ENCODE measurements at places on chromosomes 4 and X.

DNA sequence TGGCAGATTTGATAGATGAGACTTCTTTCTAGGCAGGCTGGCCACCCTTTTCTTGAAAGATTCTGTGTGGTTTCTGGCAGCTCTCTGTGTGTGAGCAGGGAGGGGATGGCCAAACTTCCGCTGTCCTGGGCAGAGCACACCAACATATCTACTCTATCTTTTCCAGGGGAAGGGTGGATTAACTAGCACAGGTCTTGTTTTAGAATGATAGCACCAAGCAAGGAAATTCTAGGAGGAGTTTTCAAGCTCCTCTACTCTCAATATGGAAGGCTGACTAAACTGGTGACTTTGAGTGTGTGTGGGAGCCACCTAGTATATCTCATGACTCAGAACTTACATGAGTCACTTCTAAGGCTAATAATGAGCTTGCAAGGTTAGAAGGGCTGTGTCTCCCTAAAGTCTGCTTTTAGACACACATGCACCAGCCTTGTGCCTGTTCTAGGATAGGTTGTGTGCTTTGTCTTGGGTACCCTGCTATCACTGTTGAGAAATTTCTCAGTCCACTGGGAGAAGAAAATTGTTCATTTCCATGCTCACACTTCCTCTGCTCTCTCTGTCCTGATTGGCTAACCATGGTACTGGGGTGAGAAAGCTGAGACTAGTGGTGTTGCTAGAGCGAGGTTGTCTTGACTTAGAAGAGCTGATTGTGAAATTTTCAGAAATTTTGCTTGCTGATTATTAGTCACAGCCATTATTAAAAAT lies 72.9 kb downstream of the YIPF6 start:
- peak; percentile 16 for DNase-seq

DNA sequence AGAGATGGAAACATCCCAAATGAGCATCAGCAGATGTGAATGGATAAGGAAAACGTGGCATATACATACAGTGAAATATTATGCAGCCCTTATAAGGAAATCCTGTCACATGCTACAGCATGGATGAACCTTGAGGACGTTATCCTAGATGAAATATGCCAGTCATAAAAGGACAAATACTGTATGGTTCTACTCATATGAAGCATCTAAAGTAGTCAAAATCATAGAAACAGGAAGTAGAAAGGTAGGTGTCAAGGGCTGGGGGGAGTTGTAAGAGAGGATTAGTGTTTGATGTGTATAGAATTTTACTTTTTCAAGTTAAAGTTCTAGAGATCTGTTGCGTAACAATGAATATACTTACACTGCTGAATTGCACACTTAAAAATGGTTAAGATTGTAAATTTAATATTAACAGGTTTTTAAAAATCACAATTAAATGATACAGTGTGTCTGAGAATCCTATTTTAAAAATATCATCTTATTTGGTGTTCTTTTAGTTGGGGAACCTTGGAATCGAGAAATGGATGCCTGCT lies 58.5 kb downstream of the KDM6A start:
- no peak for DNase-seq

- no peak for DNase-seq
Measured at GRCh38 chrX:39318506-39319343, 517.5 kb downstream of the MID1IP1 start.

GRCh38 chrX:1300449-1300848 lies 31.8 kb downstream of the CSF2RA start:
- no peak for DNase-seq

- DNase-seq: peak; percentile 12
Measured at GRCh38 chr4:183840311-183840710, 64.8 kb upstream of the STOX2 start.

DNA sequence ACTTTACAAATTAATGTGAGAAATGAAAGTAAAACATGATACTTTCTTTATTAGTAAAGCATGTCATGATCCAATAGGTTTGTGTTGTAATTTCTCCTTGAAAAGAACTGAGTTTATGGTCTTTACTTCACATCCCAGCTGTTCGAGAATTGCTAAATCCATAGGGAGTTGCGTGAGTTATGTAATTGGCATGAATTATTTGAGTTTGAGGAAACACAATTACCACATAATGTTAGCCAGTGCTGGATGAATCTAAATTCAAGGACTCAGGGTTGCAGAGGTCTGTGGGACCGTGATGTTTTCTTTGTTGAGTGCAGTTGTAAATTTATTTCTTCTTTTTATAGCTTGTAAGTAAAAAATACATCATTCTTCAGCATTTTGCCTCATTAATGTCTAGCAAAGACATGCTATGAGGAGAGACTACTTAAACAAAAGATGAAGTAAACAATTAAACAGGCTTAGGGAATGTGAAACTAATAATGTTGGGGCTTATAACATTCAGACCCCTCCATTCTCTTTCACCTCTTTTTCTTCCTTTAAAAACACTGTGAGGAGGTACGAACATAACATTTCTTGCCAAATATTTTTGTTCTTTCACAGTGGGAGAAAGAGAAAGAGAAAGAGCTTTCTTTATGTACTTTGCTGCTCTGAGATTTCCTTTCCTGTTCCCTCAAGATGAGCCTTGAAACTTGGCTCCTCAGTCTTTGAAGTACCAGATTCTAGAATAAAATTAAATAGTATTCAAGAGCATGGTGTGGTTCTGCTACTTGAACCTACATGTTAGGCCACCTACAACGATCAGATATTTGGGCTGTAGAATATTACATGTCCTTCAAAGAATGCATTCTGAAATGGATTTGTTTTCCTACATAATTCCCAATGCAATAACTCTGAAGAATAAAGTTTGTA lies 159.6 kb upstream of the ANK2 start:
- peak; percentile 91 for DNase-seq

- peak; percentile 19 for DNase-seq
Measured at GRCh38 chr4:106898621-106899230, 137.4 kb downstream of the DKK2 start.

DNA sequence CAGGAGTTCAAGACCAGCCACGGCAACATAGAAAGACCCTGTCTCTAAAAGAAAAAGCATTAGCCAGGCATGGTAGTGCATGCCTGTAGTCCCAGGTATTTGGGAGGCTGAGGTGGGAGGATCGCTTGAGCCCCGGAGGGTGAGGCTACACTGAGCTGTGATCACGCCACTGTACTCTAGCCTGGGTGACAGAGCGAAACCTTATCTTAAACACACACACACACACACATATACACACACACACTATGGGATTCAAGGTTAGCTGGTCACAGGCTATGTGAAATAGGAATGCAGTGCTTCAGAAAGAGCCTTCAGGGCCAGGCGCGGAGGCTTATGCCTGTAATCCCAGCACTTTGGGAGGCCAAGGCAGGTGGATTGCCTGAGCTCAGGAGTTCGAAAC lies 23.5 kb downstream of the NLGN3 start:
- DNase-seq: no peak

GRCh38 chrX:47683184-47683828 lies 24.3 kb upstream of the UXT start:
- no peak for DNase-seq

- DNase-seq: no peak
Measured at GRCh38 chrX:39159921-39160507, 358.8 kb downstream of the MID1IP1 start.

DNA sequence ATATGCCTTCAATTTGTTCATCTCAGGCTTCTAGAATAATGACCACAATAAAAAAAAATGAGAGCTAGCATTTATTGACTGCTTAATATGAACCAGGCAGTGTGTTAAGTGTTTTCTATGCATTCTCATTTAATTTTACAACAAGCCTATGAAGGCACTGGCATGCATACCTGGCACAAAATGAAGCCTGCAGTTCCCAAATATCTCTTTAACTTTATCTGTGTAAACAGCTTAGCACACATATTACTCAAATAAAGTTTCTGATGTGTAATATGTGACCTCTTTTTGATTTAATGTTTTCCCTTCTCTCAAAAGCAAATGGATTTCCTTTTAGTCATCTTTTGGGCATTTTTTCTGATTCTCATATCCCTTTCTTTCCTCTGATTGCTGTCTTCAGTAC lies 671.8 kb downstream of the PCDH7 start:
- no peak for DNase-seq

DNA sequence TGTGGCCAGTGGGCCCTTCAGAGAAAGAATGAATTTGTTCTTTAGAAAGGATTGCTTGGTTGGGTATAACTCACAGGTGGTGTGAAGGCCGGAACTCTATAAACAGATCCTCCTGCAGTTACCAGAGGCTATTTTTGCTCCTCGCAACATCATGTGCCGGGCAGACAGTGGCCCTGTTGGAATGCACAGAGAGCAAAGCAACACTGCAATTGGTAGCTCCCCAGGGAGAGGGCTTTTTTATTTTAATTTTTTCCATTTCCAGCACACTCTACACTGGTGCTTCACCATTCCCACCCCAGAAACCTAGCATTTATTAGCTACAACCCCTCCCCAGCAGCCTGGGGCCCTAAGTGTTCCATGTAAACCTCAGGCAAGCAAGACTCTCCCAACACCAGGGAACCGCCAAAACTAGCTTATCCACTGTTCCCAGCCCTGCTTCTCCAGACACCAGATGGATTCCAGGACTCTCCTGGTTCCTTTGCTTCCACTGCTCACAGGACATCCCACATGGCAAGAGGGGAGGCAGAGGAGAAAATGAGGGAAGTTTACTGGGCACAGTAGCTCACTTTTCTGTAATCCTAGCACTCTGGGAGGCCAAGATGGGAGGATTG lies 75.1 kb upstream of the TMEM164 start:
- DNase-seq: no peak

DNA sequence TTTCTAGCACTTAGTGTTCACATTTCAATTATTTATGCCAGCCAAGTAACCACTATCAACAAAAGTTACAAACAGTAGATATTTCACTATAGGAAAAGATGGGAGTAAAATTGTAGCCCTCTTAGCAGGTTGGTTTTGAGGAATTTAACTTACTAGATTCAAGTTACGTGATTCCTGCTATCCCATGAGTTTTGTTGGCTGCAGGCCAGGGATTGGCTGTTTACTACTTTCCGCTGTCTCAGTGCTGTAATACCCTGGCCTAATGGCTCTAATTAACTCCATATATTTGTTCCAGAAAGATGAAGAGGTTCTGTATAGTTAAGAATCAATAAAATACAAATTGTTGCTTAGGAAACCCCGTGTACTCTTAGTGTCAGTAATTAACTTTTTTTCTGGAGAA lies 55.5 kb upstream of the MAGED1 start:
- no peak for DNase-seq

DNA sequence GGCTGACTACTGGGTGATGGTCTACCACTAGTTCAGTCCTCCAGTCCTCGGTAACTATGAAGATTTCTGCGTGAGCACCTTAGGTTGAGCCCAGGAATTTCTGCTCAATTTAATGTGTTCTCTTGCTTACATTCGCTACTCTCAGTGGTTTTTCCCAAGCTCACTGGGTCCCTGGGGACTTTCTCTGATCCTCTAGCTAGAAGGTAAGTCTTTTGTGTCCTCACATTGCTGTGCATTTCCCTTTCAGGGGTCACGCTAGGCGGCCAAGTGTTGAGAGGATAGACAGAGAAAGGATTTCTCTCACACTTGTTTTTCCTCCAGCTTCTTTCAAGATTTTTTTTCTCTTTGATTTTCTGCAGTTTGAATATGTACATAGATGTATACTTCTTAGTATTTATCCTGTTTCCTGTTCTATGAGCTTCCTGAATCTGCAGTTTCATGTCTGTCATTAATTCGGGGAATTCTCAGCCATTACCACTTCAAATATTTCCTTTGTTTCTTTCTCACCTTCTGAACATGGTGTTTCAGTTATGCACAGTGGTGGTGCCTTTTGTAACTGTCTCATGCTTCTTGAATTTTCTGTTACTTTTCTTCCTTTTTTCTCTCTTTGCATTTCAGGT lies 17.5 kb downstream of the MAGEA9 start:
- DNase-seq: no peak

GRCh38 chr4:74037076-74037955 lies 1.2 kb downstream of the CXCL3 start:
- no peak for DNase-seq

- DNase-seq: no peak
Measured at GRCh38 chr4:154126276-154126675, 337.4 kb upstream of the SFRP2 start.

DNA sequence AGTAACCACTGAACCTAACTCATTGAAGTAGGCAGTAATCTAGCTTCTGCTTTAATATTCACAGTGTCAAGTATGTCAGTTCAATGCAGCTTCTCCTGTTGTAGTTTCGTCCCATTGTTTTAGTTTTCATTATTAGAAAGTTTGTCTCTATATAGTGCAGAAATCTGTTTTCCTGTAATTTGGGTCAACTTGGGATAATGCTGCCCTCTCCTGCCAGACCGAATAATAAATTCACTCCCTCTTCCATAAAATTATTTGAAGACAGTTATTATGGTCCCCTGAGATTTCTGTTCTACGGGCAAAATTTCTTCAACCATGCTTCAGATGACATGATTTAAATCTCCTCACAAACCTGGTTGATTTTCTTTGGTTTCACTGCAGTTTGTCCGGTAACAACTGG lies 4.6 kb upstream of the LUZP4 start:
- DNase-seq: no peak
